ENCODE measurements at places on chromosomes 7 and 10.

GRCh38 chr10:73577788-73578187 is 13.4 kb downstream of the USP54 start:
- no peaks in the 10 kb centered on the region for H3K36me3 ChIP-seq
- peak overlapping the region; percentile 72 for H3K27ac ChIP-seq
- peak; percentile 66 for DNase-seq
- no peaks in the 10 kb centered on the region for H3K27me3 ChIP-seq

DNA sequence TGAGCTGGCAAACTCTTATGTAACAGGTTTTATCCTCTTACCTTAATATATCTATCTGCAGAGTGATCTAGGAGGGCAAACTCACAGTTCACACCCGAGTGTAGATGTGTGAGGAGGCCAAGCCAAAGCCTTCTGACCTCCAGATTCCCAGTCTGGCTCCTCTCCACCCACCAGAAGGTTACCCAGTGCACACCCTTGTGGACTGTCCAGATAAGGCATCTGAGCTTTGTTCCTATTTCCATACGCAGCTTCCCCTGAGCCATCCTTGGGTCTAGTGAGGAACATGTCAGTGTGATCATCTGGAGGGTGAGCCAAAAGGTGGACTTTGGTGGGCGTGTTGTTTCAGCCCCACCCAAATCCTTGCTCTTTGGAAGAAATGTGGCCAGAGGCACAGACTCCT is 203.0 kb upstream of the MEOX2 start:
- peaks cover 12% of the 10 kb centered on the region for H3K4me1 ChIP-seq
- no peak overlapping the region for H3K27ac ChIP-seq
- DNase-seq: no peak
- H3K27me3 ChIP-seq: no peaks in the 10 kb centered on the region

DNA sequence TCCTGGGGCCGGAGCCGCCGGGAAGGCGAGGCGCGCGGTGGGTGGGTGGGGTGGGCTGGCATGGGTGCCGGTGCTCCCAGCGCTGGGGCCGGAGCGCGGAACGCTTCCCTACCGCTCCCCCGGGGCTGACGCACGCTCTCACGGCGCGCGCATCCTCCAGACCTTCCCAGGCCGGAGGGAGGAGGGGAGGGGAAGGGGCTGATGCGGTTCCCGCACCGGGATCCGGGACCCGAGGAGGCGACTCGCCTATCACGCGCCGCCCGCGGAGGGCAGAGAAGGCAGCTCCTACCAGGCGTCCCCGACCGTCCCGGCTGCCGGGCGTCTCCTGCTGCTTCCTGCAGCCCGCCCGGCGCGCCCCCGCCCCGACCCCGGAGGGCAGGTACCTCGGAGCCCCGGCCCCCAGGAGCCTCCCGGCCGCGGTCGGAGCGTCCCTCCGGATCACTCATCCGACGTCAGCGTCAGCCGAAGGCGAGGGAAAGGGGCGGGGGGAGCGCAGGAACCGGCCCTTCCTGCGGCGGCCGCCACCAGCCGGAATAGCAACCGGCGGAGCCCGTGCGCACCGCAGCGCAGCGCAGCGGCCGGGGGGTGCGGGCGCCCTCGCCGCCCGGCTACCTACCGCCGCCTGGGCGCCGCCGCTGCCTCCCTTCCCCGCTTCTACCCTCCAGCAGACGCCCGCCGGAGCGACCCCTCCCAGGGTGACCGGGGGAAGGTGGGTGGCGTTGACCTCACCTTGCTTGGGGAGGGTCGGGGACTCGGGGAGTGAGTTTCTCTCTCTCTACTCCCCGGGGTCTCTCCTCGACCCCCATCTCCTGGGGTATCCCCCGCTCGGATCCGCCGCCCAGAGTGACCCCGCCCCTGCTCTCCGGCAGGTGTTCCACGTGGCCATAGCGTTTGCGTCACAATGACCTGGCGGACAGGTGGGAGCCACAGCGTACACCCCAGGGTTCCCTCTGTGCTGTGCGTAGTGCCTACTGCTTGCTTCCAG is at the start of gene ICA1:
ICA1 (minus strand) TSS at position 457 of the 985 bp plus-strand sequence. CDS start 26,241 bp downstream, outside the sequence.
- H3K27me3 ChIP-seq: no peaks in the 10 kb centered on the region
- no peak within 1 kb of the TSS for H3K27ac ChIP-seq
- H3K4me3 ChIP-seq: peak within 1 kb of the TSS; percentile 68
- no peak for DNase-seq
- no peaks in the 10 kb centered on the region for H3K36me3 ChIP-seq

DNA sequence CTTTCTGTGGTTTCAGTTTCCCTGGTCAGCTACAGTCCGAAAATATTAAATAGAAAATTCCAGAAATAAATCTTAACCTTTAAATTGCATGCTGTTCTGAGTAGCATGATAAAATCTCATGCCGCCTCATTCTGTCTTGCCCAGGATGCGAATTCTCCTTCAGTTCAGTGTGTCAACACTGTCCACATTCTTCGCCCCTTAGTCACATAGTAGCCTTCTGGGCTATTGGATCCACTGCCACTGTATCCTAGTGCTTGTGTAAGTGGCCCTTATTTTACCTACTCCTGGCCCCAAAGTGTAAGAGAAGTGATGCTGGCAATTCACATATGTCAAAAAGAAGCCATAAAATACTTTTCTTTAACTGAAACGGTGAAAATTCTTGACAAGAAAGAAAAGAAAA is 129.6 kb downstream of the ZWINT start:
- no peak overlapping the region for H3K27ac ChIP-seq
- DNase-seq: no peak
- H3K4me1 ChIP-seq: no peaks in the 10 kb centered on the region
- H3K36me3 ChIP-seq: no peaks in the 10 kb centered on the region
- no peak overlapping the region for H3K4me3 ChIP-seq

- DNase-seq: no peak
- H3K36me3 ChIP-seq: no peaks in the 10 kb centered on the region
- no peaks in the 10 kb centered on the region for H3K4me1 ChIP-seq
- no peak overlapping the region for H3K4me3 ChIP-seq
- H3K27ac ChIP-seq: no peak overlapping the region
Measured at GRCh38 chr10:25766687-25767221, 167.3 kb upstream of the MYO3A start.

GRCh38 chr7:116802144-116802745 is 60.1 kb upstream of the CAPZA2 start:
- no peak overlapping the region for H3K4me3 ChIP-seq
- no peak for DNase-seq
- no peaks in the 10 kb centered on the region for H3K27me3 ChIP-seq
- H3K27ac ChIP-seq: no peak overlapping the region
- no peaks in the 10 kb centered on the region for H3K4me1 ChIP-seq

DNA sequence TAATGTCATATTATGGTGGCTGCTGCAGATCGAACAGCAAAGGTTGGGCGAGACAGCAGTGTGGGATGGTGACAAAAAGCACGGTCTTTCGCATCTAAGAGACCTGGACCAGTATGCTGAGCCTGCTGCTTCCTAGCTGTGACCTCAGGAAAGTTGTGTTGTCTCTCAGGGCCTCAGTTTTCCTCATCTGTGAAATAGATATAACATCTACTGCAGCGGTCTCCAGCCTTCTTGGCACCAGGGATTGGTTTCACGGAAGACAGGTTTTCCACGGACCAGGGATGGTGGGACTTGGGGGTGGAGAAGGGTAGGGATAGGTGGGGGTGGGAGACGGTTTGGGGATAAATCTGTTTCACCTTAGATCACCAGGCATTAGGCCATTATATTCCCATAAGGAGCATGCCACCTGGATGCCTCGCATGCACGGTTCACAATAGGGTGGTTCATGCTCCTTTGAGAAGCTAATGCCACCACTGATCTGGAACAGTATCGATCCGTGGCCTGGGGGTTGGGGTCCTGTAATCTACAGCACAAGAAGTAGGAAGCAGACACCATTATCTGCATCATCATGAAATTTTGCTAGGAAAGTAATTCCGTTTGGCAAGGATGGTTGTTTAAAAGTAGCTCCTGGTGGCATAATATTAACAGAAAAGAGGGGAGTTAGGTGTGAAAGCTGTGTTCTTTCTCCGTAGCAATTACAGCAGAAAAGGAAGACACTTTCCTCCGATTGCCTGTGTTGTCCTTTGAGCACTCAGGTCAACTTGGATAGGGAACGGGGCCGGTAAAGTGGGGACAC is 10.8 kb downstream of the KLF6 start:
- DNase-seq: no peak
- H3K36me3 ChIP-seq: peaks cover 22% of the 10 kb centered on the region
- H3K27me3 ChIP-seq: no peaks in the 10 kb centered on the region
- peak overlapping the region; percentile 96 for H3K27ac ChIP-seq
- H3K4me3 ChIP-seq: no peak overlapping the region
- peaks cover 54% of the 10 kb centered on the region for H3K4me1 ChIP-seq

DNA sequence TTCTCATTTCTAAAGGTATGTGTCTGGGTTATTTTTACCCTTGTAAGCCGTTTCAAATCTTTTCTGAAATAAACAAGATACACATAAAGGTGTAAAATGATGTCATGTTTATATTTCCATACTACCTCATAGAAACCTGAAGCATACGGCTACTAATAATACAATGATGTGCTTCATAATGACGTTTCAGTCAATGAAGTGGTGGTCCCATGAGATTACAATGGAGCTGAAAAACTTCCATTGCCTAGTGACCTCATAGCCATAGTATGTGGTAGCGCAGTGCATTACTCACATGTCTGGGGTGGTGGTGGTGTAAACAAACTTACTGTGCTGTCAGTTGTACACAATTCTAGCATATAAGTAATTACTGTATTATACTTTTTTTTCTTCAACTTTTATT is 24.9 kb downstream of the EPDR1 start:
- DNase-seq: no peak
- no peak overlapping the region for H3K27ac ChIP-seq
- peaks cover 4% of the 10 kb centered on the region for H3K4me1 ChIP-seq
- no peaks in the 10 kb centered on the region for H3K27me3 ChIP-seq
